ENCODE measurements at places on chromosomes 5 and 9.
A peak's percentile ranks its signal among the peaks of the same experiment; 100 is the strongest.

DNA sequence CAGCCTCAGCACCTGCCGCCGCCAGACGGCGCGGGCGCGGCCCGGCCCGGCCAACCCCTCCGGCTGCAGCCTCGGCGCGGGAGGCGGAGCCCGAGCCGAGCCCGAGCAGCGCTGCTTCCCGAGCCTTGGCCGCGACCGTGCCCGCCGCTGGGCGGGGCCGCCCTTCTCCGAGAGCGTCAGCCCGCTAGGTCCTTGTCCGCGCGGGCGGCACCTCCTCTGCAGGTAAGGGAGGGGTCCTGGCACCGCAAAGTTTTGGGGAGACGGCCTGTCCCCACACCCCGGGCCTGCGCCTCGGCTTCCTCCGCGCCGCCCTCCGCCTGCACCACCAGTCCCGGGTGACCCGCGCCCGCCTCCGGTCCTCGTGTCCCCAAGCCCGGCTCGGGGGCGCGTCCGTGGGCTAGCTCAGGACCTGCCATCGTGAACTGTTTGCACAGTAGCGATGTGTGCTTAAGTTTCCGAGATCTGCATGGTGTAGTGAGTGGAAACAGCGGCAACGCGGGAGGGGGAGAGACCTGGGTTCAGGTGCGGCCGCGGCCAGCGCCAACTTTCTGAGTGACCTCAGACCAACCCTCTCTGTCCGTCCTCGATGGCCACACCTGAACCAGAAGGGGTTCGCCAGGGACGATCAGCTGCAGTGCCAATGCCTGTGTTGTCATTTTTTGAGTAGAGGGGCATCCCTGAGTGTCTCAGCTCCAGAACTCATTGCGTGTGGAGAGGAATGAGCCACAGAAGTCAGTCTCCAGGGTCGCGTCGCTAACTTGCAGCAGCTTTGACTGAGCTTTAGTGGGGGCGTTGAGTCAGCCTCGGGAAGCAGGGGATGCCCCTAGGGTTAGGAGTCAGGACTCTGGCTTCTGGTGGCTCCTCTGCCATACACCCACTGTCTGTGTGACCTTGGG, at the start of gene FRMPD1:
TSS of gene FRMPD1 (plus strand) at position 82 of the 896 bp plus-strand sequence. CDS start 41,688 bp downstream, outside the sequence.
- peak; percentile 14 for DNase-seq

DNA sequence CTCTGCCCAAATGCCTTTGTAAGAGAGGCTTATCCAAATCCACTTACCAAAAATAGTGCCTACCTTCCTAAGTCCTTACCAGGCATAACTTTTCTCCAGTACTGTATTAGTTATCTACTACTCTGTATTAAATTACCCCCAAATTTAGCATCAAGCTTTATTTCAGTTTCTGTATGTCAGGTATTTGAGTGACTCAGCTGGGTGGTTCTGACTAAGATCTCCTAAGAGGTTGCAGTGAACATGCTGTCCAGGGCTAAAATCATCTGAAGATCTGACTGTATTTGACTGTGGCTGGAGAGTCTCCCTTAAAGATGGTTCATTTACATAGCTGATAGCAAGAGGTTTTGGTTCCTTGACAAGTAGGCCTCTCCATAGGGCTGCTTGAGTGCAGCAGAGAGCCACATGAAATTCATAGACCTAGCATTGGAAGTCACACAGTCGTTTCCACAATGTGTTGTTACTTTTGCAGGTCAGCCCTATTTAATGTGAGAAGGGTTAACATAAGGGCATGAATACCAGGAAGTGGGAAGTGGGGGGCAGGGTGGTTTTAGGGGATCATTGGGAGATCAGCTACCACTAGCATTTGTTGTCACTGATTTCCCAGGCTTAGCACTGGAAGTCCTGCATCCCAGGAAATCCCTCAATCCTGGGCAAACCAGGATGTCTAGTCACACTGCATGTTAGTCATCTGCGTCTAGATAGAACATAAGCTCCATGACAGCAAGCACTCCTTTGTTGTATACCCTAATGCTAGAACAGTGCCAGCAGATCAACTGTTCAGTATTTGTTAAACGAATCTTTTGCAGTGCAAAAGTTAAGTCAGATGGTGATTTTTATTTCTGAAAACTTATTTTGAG, 2.0 kb upstream of the ZNF622 start:
- no peak for DNase-seq

GRCh38 chr9:110807956-110808598, 139.5 kb downstream of the MUSK start:
- DNase-seq = no peak

- DNase-seq = peak; percentile 19
Observed at GRCh38 chr5:18745042-18745987, 1111.1 kb downstream of the TAF11L14 start.

- DNase-seq = peak; percentile 34
Observed at GRCh38 chr5:39283231-39283818, 64.0 kb upstream of the FYB1 start.

- no peak for DNase-seq
Observed at GRCh38 chr5:178074266-178074952, 38.9 kb upstream of the N4BP3 start.

DNA sequence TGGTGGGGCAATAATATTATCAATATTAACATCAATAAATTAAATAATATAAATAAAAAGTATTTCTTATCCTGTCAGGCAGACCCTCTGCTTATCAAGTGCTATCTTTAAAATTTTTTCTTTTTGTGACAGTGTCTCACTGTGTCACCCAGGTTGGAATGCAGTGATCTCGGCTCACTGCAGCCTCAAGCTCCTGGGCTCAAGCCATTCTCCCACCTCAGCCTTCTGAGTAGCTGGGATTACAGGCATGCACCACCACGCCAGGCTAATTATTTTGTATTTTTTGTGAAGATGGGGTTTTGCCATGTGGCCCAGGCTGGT, 53.2 kb downstream of the NDST1 start:
- no peak for DNase-seq

- no peak for DNase-seq
Observed at GRCh38 chr5:55593115-55593472, 58.3 kb upstream of the PLPP1 start.

DNA sequence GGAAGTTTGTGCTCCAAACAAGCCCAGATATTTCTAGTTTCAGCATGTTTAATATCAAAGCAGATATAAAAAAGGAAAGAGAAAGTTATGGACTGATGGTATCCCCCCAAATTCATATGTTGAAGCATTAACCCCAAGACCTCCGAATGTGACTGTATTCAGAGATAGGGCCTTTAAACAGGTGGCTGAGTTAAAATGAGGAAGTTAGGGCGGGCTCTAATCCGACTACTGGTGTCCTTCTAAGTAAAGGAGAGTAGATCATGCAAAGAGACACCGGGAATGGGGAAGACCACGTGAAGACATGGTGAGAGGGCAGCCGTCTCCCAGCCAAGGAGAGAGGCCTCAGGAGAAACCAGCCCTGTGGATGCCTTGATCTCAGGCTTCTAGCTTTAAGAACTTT, 324.1 kb upstream of the KIF2A start:
- no peak for DNase-seq

DNA sequence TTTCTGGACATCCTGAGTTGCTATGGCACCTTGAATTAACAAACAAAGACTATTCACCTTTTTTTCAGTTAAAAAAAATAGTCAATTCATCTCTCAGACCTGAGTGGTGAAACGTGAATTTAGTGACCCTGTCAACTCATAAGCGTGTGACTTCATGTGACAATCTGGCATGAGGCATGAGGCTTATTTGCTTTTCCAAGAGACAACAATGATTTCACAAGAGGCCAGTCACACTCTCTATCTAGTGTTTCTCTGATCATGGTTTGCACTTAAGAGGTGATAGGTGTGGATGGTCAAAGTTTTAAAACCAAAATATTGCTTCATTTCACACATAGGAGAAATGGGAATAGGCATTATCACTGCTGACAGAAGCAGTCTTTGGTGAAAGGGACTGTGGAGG, 559.6 kb upstream of the ACO1 start:
- DNase-seq = no peak

DNA sequence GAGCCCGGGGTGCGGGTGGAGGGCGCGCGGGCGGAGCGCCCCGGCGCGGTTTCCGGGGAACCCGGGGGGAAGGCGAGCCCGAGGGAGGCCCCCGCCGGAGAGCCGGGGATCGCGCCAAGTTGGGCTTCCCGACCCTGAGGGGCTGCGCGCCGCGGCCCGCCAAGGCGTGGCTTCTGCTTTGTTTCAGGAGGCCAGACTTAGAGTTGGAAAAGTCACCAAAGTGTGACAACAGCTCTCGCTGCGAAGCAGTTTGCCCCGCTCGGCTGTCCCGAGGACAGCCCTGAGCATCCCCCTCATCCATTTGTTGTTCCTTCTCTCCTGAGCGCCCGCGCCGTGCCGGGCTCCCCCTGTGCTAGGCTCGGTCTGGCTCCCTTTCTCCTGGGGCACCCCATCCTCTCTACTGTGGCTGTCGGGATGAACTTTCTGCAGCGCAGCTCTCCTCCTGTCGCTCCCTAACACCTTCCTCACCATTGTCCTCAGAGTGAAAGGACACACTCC, 410 bp downstream of the GLIPR2 start:
- no peak for DNase-seq

GRCh38 chr5:8767746-8768145, 778.1 kb downstream of the SEMA5A start:
- no peak for DNase-seq

- DNase-seq = no peak
Observed at GRCh38 chr5:73945505-73945904, 319.5 kb downstream of the ARHGEF28 start.

- no peak for DNase-seq
Observed at GRCh38 chr5:17203329-17204132, 13.9 kb upstream of the BASP1 start.

DNA sequence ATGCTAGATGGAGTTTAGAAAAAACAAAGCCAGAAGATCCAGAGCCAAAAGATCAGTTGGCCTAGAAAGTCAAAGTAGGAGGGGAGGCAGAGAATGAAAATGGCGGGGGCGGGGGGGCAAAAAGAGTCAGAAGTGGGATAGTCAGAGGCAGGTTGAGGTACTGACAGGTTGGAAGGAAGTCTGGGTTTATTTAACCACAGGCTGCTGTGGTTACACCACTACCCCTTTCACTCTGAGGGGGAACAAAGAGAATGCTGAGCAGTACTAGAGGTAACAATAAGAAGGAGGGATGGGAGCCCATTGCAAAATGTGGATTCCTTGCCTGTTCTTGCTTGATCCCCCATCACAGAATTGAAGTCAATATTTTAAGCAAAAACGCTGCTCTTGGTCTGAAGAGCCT, 111.8 kb downstream of the CAVIN4 start:
- no peak for DNase-seq

DNA sequence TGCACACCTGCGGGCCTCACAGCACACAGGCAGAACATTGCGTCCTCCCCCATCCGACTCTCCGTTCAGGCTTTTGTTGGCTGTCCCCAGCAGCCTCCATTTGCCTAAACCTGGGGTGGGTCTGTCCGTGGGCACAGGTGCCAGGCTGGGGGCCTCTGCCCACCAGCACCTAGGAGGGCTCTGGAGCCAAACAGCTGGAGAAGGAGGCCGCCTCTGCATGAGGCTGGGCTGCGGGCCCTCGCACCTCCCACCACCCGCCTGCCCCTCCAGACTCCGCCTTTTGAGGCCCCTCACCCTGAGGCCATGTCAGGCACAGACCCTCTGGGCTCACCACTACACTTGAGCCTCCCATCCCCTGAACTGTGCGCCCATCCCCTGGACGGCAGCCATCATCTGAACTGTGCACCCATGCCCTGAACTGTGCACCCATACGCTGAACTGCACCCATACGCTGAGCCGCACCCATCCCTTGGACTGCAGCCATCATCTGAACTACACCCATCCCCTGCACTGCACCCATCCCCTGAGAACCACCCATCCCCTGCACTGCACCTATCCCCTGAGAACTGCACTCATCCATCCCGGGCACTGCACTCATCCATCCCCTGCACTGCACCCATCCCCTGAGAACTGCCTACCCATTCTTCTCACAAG, 98.0 kb upstream of the OTULINL start:
- DNase-seq = no peak

DNA sequence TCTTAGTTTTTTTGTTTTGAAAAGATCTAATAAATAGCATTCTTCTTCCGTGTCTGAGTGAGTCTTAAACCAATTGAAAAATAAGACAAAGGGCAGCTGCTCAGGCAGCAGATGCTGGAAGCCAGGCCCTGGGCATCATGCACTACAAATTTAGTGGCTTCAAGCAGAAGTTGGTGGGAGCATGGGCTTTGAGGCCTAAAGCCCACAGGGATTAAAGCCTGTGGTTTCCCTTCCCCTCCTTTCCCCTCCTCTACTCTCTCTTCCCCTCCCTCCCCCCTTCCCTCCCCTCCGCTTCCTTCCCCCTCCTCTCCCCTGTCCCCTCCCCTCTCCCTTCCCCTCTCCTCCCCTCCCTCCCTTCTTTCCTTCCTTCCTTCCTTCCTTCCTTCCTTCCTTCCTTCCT, 20.1 kb upstream of the KIF4B start:
- DNase-seq = no peak

DNA sequence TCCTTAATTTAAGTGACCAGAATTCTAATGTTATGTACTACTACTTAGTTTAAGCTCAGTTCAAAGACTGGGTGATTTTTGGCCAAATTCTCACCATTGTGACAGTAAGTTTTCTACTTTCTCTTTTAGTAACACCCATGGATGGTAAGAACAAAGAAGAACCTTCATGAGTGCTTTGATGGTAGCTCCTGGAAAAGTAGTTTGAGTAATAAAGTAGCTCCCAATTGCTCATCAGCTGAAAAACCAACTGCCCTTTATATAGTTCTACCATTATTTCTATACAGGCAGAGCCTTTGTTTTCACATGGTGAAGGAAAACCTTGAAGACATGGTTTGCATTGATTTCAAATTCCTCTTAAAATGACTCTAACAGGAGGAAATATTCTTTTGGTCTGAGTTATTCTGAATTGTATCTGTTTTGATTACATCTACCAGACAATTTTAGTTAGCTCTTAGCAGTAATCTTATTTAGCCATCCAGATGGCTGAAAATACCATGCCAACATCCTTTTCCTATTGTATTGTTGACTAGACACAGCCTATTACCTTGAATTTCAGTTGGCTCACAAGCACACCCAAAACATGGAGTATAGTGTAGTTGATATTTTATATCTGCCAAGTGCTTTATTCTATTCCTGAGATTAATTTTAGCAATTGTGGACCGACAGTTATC, 23.7 kb upstream of the STARD4 start:
- no peak for DNase-seq

DNA sequence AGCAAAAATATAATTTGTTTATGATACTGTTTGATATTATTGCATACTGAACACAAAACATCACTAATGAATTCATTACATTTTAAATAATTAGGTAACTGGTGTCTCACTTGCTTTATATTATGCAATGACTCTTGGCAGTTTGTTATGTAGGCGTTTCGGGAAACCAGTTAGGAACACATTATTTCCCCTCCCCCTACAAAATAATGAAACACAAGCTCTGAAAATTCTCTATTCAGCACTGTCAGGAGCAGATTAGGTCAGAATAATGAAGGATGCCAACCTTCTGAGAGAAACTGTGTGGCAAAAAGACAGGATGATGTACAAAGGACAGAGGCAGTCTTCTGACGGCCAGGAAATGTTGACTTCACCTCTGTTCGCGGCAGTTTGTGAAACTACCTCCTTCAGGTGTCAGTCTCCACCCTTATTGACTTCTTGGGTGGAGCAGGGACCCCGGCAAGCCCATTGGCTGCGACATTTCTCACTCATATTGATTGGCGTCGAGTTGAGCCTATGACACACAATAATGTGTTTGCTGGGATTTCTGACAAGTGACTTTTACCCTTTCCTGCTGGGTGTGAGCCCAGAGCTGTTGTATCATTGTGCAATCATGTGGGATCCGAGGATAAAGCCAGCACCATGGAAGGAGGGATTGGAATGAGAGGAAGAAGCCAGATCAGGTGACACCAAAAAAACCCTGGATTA, 33.9 kb downstream of the SH3PXD2B start:
- no peak for DNase-seq

All from heart right ventricle (tissue), 16 donors.